ENCODE measurements at places on chromosomes 3 and 15.

DNA sequence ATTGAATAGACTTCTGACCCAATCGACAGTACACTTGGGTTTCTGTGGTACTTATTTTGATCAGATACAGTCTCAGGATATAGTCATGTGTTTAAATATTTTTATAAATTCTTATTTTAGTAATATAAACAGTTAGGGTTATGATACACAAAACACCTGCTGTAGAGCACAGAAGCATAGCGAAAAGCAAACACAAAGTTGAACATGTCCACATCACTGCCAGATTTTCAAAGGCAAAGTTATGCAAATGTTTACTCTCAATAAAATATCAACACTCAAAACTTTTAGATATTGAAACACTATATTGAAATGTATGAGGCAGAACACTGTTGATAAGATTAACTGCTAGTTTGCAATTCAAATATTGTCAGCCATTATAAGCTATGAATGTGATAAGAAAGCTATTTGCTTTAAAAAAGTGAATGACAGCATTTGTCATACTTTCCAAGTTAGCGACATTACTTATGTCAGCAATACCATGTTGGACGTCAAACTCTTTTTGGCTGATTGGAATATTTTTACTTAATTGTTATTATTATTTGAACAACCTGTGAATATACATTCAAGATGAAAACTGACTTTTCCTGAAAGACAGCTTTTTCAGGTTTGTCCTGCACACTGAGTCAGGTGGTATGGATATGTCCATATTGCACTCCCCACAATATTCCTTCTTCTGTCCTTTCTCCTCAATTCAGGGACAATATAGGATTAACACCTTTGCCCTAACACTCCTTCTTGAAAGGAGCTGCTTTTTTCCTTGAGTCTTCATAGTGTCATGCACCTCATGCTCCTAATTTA lies 367.1 kb downstream of the EPHA3 start:
- no peak for DNase-seq

- no peak for DNase-seq
These were observed 545.0 kb downstream of the SI start for GRCh38 chr3:164533275-164533674.

DNA sequence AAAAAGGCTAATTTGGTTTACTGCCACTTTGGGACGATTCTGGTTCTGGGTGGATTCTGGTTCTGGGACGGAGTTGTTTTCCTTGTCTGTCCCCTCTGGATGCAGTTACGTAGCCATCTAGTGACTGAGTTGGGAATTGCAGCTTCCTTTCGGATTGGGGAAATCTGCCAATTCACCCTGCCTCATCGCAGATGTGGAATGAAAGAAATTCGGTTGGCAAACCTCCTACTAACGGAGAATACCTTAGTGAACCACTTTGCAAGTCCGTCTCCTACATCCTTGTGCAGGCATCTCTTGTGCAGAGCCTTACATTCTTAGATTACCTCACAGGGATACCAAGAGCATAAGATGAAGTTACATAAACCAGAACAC lies 31.5 kb upstream of the AP4E1 start:
- DNase-seq: peak; percentile 58

DNA sequence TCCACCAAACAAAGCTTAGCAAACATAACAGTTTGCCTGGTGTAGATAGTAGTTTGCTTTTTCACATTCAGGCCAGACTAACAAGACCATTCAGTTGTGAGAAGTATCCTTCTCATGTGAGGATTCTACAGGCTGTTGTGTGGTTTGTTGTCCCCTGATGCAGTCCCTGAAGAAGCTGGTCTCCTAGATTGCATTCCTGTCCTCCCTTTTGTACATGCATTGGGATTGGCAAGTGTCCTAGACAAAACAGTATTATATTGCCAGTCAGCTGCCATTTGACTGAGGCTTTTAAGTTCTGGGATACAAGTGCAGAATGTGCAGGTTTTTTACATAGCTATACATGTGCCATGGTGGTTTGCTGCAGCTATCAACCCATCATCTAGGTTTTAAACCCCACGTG lies 362.0 kb upstream of the IL12A start:
- DNase-seq: no peak

DNA sequence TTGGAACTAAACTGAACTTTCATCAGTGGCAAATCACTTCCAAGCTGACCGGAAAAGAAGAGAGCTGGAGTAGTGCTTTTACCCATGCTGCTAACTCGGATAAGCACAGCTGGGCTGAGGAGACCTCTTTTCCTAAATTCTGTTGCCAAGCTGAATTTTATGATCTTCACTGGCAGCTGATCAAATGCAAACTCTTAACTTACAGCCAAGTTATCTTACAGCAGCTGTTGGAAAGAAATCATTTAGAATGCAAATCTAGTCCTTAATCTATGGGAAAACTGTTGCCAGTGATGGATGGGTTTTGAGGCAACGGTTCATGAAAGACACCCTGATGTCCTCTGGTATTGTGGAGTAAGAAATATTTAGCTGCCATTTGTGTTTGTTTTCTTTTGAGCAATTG lies 216.5 kb downstream of the ZNF385D start:
- no peak for DNase-seq

DNA sequence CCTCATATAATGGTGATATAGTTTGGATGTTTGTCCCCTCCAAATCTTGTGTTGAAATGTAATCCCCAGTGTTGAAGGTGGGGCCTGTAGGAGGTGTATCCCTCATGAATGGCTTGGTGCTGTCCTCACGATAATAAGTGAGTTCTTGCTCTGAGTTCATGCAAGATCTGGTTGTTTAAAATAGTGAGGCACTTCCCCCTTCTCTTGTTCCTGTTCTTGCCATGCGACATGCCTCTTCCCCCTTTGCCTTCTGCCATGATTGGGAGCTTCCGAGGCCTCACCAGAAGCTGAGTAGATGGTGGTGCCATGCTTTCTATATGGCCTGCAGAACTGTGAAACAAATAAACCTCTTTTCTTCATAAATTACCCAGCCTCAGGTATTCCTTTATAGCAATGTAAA lies 39.2 kb downstream of the REC114 start:
- no peak for DNase-seq

- DNase-seq: no peak
These were observed 3.4 kb upstream of the TUSC2 start for GRCh38 chr3:50331364-50331907.

DNA sequence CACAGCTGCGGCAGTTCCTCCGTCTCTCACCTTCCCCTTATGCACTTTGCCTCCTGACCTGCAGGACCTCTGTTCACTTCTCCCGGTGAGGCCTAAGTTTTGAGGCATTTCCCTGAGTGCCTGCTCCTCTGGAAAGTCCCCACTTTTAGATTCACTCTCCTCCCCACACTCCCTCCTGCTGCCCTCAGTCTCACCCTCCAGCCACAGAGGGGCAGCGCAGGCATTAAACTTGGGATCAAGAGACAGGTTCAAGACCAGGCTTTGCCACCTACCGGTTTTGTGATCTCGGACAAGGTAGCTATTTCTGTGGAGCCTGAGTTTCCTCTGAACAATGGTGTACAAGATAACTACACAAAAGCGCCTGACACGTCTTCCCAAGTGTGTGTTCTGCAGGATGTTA lies 19.4 kb downstream of the SLC6A11 start:
- DNase-seq: no peak

DNA sequence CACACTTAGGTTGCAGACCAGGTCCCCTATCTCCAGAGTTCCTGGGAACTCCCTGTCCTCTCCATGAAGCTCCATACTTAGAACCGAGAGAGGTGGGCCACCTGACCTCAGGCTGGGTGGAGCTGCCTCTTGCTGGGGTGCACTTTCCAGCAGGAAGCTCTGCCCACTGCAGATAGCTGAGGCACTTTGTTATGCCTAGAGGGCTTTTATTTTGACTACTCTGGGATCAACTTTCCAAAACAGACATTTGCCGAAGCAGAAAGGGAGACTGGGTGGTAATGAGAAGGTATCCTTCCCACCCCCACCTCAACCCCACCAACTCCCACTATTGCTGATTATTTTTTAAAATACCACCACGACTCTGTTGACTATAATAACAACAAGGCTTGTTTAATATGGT lies 54.7 kb downstream of the CLDN11 start:
- no peak for DNase-seq

- no peak for DNase-seq
These were observed 59.2 kb upstream of the IL12A start for GRCh38 chr3:159929171-159930141.

GRCh38 chr3:58383904-58384303 lies 49.7 kb downstream of the PDHB start:
- no peak for DNase-seq

GRCh38 chr3:46187876-46188275 lies 20.2 kb downstream of the CCR1 start:
- DNase-seq: no peak

DNA sequence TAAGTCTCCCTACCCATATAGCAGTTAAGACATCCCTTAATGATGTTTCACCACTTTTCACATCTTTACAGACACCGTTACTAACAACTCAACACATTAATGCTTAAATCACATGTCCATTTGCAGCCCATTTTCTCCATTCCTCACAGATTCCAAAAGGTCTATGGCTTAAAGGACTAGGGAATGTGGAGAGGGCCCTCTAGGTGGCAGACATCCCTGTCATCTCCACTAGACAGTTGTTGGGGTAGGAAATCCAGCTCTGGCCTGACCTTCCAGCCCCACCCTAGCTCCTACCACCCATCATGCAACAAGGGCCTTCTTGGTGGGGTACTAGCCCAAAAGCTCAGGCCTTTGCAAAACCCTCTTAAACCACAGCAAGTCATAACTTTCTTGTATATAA lies 25.2 kb downstream of the CPEB1 start:
- DNase-seq: peak; percentile 29

DNA sequence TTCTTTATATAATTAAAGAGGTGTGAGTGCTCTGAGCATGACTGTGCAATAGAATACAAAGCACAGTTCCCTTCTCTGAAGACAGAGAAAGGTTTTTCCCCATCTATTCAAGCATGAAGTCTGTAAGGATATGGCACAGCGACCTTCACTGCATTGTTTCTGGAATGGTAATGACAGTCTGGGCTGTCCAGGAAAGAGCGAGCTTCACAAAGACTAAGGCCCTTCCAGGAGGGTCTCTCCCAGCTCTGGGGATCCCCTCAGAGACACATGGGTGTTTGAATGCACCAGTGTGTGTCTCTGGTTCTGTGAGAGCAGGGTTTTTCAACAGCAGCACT lies 179.9 kb upstream of the NR2E3 start:
- no peak for DNase-seq

- peak; percentile 27 for DNase-seq
These were observed 204.9 kb downstream of the TIGIT start for GRCh38 chr3:114498539-114499370.

- no peak for DNase-seq
These were observed 29.5 kb upstream of the THSD4 start for GRCh38 chr15:71085809-71086208.

- peak; percentile 68 for DNase-seq
These were observed 10.7 kb upstream of the SPTBN5 start for GRCh38 chr15:41904541-41905005.

- no peak for DNase-seq
These were observed 163.7 kb downstream of the GREM1 start for GRCh38 chr15:32881528-32881927.

GRCh38 chr15:30824518-30825195 lies 79.1 kb upstream of the FAN1 start:
- no peak for DNase-seq

- DNase-seq: no peak
These were observed 19.1 kb downstream of the ZDHHC19 start for GRCh38 chr3:196192036-196192523.

GRCh38 chr3:45760878-45761711 lies 35.2 kb downstream of the SLC6A20 start:
- DNase-seq: peak; percentile 83

DNA sequence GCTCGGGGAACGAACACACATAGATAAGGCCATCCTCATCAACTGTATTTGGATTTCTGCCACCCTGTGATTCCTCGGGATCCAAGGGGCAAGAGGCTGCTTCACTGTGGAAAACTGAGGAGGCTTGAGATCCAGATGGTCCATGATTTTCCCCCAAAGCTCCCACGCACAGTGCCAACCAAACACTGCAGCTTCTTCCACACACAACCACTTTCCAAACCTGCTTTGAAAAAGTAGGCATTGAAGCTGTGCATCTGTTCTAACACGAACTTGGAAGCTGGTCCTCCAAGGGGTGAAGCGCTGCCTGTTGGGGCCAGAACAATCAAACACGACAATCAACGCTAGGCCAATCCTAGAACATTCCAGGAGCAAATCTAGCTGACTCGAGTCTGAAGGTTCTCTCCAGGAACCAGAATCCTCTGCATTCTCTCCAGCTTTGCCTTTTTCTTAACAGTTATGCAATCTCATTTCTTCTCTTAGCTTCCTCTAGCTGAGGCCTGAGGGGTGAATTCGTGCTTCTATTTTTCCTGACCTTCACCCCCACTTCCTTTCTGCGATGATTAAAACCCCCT lies 104.4 kb downstream of the LRRK1 start:
- DNase-seq: no peak

DNA sequence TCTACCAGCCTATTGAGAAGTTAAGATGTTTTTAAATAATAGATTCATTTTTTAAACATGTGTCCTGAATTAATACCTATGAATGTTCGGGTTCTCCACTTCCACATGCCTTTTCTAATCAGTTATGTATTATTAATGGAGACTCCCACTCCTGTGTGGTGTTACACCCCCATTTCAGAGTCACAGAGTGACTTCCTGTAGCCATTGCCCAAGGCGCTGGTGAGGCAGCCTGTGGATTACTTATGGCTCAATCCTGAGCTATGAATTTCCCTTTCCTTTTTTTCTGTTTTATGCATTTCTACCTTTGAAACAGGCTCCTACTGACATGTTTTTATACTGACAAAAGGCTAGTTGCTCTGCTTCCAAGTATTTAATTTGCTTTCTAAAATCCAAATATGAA lies 162.3 kb downstream of the GABRG3 start:
- DNase-seq: no peak

Measured in HEK293T (cell line).